ENCODE measurements at places on chromosomes 5 and 9.

- DNase-seq = no peak
Observed at GRCh38 chr5:77847814-77848290, 71.7 kb upstream of the TBCA start.

- DNase-seq = no peak
Observed at GRCh38 chr9:95626885-95627558, 110.3 kb upstream of the PTCH1 start.

- no peak for DNase-seq
Observed at GRCh38 chr9:18638371-18639249, 164.7 kb downstream of the ADAMTSL1 start.

DNA sequence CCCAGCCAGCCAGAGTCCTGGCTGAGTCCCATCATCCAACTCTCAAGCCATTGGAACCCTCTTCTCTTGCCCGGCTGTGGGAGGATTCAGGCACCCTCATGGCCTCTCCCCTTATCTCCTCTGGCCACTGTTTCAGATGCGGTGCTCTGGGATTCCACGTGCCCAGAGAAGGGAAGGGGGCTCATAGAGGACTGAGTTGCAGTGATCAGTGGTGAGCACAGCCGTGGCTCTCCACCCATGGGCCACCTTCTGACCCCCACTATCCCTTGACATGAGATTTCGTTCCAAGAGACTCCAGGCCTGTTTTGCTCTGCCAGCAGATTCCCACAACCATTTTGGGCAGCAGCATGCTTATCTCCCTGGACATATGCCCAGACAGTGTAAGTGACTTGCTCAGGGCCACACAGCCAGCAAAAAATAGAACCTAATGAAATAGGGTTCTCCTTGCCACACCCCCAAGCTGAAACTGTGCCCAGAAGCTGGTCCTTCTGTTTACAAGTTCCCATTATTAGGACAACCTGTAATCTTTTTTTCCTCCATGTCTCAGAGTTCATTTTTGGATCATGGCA, 2.7 kb downstream of the GPX3 start:
- DNase-seq = no peak

DNA sequence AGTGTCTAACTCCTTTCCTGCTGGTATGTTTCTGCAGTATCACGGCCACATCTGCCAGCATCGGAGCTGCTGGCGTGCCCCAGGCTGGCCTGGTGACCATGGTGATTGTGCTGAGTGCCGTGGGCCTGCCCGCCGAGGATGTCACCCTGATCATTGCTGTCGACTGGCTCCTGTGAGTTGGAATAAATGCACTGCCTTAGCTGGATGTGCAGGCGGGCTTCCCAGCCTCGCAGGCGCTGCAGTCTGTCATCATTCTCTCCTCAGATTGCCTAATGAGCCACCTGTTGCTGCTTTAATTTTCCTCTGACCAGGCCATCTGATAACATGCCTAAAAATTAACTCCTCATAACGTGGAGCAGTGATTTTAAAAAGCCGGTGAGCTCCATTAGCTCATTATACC, 79.1 kb upstream of the PLPP6 start:
- DNase-seq = no peak

GRCh38 chr9:128244837-128245231, 31.0 kb downstream of the GOLGA2 start:
- no peak for DNase-seq

DNA sequence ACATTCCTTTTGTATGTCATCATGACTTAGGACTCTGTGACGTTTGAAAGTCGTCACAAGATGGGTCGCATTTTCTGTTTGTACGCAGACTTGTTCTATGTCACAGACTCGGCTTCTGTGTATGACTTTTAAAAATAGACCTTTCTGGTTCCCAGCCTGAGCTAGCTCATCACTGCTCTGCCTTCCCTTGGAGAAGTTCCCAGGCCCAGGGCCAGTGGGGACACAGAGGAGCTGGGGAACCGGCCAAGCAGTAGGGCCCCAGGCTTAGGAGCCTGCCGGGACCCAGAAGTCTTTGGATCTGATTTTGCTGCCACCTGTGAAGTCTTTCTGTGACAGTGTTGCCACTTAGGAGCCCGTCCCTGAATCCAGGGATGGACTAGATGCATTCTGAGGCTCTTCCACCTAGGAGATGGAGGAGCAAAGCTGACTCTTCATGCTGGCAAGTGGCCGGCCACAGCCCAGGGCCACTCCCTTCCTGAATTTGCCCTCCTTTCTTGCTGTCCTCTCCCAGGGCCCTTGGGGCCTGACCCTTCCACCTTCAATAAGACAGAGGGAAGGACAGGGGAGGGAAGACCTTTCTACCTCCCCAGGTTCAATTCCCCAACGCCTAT, 18.1 kb upstream of the UBE2QL1 start:
- no peak for DNase-seq

DNA sequence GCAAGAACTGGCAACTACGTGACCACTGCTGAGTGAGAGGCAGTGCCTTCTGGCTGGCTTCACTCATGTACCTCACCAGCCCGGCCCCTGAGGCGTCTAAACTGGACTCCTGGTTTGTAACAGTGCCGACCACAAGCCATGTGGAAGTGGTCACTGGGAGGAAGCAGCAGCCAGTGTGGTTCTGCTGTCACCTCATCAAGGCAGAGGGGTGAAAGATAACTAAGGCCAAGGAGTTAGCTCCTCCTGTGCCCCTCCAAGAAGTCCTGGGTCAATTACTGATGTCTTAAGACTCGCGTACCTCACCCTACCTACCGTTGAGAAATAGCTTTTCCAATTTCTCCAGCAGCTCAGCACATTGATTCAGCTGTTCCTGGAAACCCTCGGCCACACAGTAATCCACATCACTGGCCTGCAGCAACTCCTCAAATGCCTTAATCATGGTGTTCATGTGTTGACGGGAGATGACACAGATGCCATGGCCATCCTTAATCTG, 142.9 kb downstream of the CDK5RAP2 start:
- DNase-seq = no peak

GRCh38 chr9:69980041-69980440, 63.6 kb upstream of the MAMDC2 start:
- DNase-seq = no peak

DNA sequence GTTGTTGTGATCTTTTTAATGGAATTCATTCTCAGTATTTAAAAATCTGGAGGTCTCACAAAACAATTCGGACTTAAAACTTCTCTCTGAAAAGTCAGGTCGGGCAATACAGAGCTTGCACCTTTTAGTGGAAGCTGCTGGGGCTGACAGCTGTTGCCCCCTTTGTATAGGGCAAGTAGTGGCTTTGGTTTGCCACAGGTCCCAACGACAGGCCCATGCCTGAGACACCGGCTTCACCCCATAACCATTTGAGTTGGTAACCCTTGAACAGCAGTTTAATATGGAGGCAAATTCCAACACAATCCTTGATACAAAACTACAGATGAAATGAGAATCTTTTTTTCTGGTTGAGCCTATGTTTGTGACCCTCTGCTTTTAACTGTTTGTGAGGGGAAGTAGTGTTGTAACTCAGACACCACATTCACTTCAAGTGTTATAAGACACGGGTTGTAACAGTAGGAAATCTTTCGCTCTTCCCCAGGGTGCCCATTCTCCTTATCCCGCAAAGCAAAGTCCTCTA, 752 bp upstream of the GLRX start:
- no peak for DNase-seq

GRCh38 chr9:14261616-14262015, 52.3 kb downstream of the NFIB start:
- DNase-seq = no peak

DNA sequence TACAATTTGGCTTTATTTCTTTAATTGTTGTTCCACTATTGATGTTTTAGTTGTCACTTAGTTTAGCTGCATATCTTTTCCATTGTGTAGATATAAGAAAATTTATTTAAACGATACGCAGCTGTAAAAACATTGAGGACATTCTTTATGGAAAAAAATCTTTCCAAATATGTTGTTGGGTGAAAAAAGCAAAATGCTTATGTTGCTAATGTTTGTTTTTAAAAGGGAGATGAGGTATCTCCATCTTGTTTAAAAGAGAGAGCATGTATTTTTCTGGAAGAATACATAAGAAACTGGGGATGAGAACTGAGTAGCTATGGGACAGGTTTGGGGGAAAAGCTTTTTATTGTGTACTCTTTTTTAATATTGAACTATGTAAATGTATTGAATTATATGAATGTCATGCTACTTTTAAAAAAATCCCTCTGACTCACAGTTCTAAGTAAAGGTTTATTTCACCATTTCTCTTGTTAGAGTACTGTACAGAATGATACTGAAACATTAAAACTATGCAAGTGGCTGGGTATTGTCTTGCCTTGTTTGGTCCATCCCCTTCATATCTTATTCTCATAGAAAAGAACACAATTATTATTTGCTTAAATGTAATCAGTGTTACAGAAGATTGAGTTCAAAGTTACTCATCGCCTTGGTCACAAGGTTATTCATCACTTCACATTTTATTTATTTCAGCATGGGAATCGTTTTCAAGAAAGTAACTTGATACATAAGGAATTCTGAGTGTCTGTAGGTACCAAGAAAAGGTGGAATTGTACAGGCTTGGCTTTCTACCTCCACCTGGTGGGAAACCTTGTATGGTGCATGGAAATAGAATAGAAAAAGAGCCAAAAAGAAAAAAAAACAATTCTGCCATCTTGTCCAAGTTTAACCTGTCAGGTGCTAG, 85.8 kb downstream of the RIC1 start:
- no peak for DNase-seq

- DNase-seq = no peak
Observed at GRCh38 chr5:151646334-151646733, 40.4 kb downstream of the SPARC start.

- no peak for DNase-seq
Observed at GRCh38 chr9:128936171-128936865, 11.1 kb downstream of the DOLK start.

DNA sequence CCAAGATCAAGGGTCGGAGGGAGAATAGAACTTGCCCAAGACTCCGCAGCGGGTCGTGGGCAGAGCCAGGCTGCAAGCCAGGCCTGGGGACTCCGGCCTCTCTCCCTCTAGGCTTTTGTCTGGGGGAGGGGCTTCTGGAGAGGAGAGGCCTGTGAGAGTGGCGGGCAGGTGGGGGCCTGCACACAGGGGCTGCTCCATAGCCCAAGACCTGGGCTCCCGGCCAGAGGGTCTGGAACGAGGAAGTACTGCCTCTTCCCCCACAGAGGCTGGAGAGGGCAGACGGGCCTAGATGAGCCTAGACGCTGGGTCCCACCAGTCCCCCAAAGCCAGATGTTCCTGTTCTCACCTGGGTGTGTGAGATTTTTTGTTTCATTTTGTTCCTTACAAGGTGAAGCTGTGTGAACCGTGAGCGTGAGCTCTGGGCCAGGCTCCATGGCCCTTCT, 5.2 kb upstream of the ST6GALNAC6 start:
- DNase-seq = no peak

DNA sequence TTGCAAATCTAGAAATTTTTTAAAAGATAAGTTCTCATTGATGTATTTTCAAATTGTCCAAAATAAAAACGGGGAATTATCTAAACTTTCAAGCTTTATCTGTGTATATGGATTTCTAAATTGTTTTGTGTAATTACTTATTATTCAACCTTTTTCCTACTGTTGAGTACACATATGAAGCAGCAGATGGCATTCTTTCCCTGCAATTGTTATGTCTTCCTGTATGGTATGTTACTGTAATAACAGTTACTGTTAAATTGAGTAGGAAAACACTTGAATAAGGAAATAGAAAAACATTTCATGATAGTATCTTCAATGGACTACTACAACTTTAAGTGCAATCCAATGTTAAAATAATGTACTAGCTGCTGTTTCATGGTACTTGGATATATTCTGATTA, 124.8 kb downstream of the RANBP17 start:
- DNase-seq = no peak

DNA sequence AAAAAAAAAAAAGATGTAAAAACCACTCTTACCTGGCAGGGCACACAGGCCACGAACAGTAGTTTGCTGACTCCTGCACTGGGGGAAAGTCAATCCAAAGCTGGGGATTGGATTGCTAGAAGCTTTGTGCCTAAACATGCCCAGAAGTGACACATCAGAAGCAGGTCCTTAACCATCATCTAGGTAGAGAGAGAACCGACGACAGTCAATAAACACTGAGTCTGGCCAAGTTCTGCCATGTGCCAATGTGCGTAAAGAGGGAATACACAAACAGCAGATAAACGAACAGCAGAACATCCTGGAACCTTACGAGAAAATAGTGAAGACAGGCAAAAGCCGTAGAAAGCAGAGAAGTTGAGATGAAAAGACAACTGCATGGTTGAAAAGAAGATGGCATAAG, 14.9 kb downstream of the SFXN1 start:
- no peak for DNase-seq

GRCh38 chr9:133956520-133957076, 35.5 kb downstream of the VAV2 start:
- DNase-seq = no peak

DNA sequence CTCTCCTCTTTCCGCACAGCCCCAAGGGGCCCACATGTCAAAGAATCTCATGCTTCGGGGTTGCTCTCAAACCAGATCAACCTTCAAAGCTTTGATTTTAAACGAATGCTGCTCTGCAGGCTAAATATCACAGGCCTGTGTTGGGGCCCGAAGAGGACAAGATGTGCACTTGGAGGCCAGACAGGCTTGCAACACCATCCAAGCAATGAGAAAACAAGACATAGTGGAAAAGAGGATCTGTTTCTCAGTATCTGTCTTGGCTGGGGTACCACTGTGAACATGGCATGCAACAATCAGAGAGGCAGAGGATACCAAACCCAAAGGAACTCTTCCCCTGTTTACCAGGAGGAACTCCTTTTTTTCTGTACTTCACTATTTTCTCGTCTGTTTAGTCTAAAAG, 321.8 kb downstream of the SLIT3 start:
- DNase-seq = no peak

GRCh38 chr9:104544644-104545043, 8.0 kb upstream of the OR13C3 start:
- DNase-seq = no peak

DNA sequence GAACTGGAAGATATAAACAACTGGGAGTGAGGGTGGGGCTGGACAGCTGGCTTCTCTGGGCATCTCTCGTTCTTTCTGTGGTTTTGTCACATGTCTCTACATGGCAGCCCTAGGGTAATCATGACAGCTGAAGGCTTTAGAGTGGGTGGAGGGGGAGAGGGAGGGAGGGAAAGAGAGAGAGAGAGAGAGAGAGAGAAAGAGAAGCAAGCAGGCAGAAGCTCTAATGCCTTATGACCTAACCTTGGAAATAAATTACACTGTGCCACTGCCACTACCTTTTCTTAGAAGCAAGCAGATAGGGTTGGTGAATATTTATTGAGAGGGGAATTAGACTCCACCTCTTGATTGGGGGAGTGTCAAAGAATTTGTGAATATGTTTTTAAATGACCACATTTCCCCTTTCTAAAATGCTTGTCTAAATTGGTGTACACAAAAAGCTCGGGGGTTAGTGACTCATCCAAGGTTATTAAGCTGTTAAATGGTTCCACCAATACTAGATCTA, 2.6 kb upstream of the DAPK1 start:
- DNase-seq = no peak

Measured in T-helper 9 cell (primary cell).